ENCODE measurements at places on chromosomes 6 and 20. TPM values are rescaled to one million over a fixed set of nuclear protein-coding genes. Genes with fewer than 3 reads are reported as not detected.

The C20orf204 gene
- polyA plus RNA-seq = 0.06 TPM

The SLC2A10 gene
- not detected for polyA plus RNA-seq

The MROH8 gene
- polyA plus RNA-seq = 0.73 TPM

The PPP1R16B gene
- not detected for polyA plus RNA-seq

The CRYBG1 gene
- 36.9 TPM for polyA plus RNA-seq

The SEC63 gene
- 51.3 TPM for polyA plus RNA-seq

The BTN2A1 gene
- 13.9 TPM for polyA plus RNA-seq

The AK9 gene
- polyA plus RNA-seq = 0.94 TPM

The CTCFL gene
- not detected for polyA plus RNA-seq

The TOMM6 gene
- polyA plus RNA-seq = 449 TPM

The CLDN20 gene
- polyA plus RNA-seq = not detected

The MACROD2 gene
- 0.49 TPM for polyA plus RNA-seq

The BMP6 gene
- 0.05 TPM for polyA plus RNA-seq

The PKIB gene
- 4.4 TPM for polyA plus RNA-seq

The C20orf144 gene
- polyA plus RNA-seq = not detected

The HLA-DOA gene
- polyA plus RNA-seq = not detected

The TRIM38 gene
- 6.7 TPM for polyA plus RNA-seq

The WFDC9 gene
- polyA plus RNA-seq = not detected

The PET117 gene
- polyA plus RNA-seq = 9.8 TPM

The OR2B6 gene
- not detected for polyA plus RNA-seq

The ZNF391 gene
- 3.0 TPM for polyA plus RNA-seq

The GJA10 gene
- polyA plus RNA-seq = not detected

The RIPPLY2 gene
- 0.60 TPM for polyA plus RNA-seq

The DEFB124 gene
- polyA plus RNA-seq = not detected

The TMEM200A gene
- 80.4 TPM for polyA plus RNA-seq

The TBXT gene
- polyA plus RNA-seq = not detected

The BMP2 gene
- polyA plus RNA-seq = 5.0 TPM

The CCND3 gene
- polyA plus RNA-seq = 37.4 TPM

The ELOVL5 gene
- polyA plus RNA-seq = 39.7 TPM

The GLP1R gene
- polyA plus RNA-seq = not detected

The LATS1 gene
- polyA plus RNA-seq = 11.3 TPM

The PAK5 gene
- 0.01 TPM for polyA plus RNA-seq

The TSPO2 gene
- polyA plus RNA-seq = not detected

The OXT gene
- polyA plus RNA-seq = not detected

The CBLN4 gene
- not detected for polyA plus RNA-seq

The MOCS1 gene
- 2.7 TPM for polyA plus RNA-seq

The SLC17A3 gene
- polyA plus RNA-seq = not detected

The E2F1 gene
- 1.3 TPM for polyA plus RNA-seq

The KCNB1 gene
- 0.03 TPM for polyA plus RNA-seq

The TSBP1 gene
- polyA plus RNA-seq = not detected

The CYB5R4 gene
- polyA plus RNA-seq = 7.2 TPM
